ENCODE measurements at places on chromosomes 2 and 18. TPM values are rescaled to one million over a fixed set of nuclear protein-coding genes. Genes with fewer than 3 reads are reported as not detected.

RPRM gene
- total RNA-seq = not detected

CYP27C1 gene
- 0.63 TPM for total RNA-seq

- DNase-seq = no peak
Observed at GRCh38 chr2:60958361-60958760, 59.2 kb upstream of the PEX13 start.

GRCh38 chr2:62653582-62654422 is 51.7 kb upstream of the EHBP1 start:
- no peak for DNase-seq

GRCh38 chr2:218046238-218046637 is 22.8 kb upstream of the RUFY4 start:
- DNase-seq = no peak

DNA sequence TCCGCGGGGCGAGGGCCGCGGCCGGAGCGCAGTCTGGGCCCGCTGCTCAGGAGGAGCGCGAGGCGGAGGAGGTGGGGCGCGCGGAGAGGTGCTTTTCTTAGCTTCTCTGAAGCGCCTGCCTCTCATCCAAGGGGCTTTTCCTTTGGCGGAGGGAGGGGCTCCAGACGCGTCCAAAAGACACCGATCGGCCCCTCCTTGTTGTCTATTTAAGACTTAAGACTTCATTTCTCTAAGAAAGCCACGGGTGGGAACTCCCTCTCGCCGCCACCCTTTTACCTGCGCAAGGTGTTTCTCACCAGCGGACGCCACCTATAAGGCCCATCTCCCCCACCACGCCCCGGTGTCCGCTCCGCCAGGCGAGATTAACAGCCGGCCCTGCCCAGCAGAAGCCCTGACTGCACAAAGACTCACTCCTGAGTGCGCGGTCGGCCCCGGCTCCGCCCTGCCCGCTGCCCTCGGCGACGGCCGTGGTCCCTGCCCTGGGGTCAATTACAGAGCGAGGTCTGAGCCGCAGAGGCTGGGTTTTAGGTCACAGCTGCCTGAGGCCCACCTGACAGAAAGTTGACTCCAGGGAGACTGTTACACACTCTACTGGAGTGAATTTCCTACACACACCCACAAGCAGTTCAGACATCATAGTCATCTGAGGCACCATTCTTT is at the start of gene DSC2:
Gene DSC2 (minus strand): TSS at position 397 of the 660 bp plus-strand sequence. CDS start 450 bp downstream, outside the sequence.
- no peak for DNase-seq

Measured in SJSA1 (cell line).